ENCODE measurements at places on chromosomes 5 and 9.

GRCh38 chr5:74093561-74093960, 467.6 kb downstream of the ARHGEF28 start:
- no peak for DNase-seq

DNA sequence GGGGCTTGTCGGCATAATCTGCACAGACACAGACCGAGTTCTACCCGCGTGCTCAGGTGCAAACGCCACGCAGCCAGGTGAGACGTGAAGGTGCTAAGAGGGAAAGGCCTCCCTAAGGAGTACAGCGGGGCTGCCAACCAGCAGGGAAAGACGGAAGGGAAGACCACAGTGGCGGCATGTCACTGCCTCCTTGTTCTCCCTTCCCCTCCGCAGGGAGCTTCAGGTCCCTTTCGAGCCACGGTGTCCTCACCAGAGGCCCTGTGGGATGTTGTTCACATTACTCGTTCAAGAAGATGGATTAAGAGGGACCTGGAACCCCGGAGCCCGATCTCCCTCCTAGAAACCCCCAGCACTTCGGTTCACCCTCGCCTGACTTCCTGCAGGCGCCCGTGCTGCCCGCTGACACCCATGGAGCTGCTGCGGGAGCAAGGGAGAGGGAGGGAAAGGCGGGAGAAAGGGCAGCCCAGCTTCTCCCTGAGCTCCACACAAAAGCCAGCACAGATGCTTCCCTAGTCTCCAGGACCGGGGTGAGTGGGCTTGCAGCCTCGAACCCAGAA, 686 bp downstream of the BRD9 start:
- DNase-seq, result no peak

DNA sequence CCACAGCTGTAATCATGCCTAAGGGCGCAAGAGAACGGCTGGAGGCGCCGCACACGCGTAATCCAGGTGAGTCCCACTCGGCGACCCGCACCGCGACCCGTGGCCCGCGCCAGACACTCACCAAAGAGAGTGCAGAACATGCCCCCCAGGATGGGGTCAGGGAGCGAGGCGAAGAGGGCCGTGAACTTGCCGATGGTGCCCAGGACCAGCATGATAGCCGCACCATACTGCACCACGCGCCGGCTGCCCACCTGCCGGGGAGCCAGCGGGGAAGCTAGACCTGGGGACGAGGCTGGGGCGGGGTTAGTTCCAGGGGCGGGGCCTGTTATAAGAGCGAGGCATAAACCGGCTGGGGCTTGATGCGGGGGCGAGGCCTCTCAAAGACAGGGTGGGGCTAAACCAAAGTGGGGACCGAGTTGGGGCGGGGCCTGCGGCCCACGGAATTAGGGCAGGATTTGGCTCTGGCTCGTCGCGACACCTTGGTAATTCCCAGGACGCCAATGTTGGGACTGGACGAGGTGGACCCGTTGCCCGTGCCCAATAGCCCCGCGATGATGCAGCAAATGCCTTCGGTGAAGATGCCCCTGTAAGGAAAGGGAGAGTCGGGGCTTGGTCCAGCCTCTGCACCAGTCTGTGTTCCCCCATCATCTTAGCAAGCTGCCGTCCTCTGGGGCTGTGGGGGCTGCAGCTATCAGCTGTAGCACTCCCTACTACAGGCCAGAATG, 4.8 kb downstream of the SLC23A1 start:
- no peak for DNase-seq

- no peak for DNase-seq
Measured at GRCh38 chr9:15282567-15283285, 24.3 kb downstream of the TTC39B start.

DNA sequence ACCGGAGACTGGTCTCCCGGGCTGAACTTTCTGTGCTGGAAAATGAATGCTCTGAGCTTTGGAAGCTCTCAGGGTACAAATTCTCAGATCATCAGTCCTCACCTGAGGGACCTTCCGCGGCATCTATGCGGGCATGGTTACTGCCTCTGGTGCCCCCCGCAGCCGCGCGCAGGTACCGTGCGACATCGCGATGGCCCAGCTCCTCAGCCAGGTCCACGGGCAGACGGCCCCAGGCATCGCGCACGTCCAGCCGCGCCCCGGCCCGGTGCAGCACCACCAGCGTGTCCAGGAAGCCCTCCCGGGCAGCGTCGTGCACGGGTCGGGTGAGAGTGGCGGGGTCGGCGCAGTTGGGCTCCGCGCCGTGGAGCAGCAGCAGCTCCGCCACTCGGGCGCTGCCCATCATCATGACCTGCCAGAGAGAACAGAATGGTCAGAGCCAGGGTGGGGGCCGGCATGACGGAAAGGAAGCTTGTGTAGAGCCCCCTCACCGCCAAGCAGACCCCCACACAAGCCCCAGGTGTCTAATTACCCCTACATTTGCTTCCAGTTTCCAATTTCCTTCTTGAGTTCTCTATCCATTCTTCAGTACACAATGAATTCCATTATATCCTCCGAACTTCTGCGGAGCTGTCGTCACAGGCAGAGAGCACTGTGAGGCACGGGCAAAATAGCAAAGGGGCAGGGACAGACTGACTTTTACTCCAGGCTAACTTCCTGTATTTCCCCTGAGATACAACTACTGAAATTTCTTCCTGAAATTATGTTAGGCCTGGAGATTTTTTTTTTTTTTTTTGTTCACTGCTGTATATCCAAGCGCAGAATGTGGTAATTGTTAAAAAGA, 23.2 kb downstream of the CDKN2A start:
- DNase-seq, result no peak

Measured in hippocampal formation (tissue), 2 donors.